Stimulated activated CD4-positive, alpha-beta T cell treated with anti-CD3 and anti-CD28 coated beads, Interleukin-1b, Interleukin-23, amount 100 ng/mL, for 1 hour (primary cell): ENCODE measurements at places on chromosomes 1 and 21.

GRCh38 chr1:195909061-195909460 is 699.2 kb downstream of the KCNT2 start:
- DNase-seq = no peak

GRCh38 chr1:223203694-223204093 is 60.6 kb upstream of the TLR5 start:
- DNase-seq = no peak

GRCh38 chr1:9452516-9453140 is 86.6 kb upstream of the SLC25A33 start:
- no peak for DNase-seq

- no peak for DNase-seq
These were observed 85.5 kb downstream of the NGF start for GRCh38 chr1:115252585-115252984.

DNA sequence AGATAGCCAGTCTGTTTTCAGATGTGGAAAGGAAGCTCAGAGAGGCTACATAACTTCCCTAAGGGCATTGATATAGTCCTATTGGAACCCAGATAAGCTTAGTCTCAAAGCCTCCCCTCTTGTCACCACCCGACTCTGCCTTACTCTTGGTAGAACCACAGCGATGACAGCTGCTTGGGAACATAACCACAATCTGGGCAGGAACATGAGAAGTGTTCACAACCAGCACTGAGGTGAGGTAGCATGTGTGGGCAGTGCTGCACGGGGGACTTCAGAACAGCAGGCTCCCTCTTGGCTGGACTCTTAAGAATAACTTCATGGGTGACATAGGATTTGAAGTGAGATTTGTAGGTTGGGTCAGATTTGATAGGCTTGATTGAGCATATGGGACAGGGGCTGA is 9.3 kb upstream of the S100A10 start:
- no peak for DNase-seq

GRCh38 chr1:157237981-157238380 is 99.8 kb upstream of the ETV3 start:
- no peak for DNase-seq

DNA sequence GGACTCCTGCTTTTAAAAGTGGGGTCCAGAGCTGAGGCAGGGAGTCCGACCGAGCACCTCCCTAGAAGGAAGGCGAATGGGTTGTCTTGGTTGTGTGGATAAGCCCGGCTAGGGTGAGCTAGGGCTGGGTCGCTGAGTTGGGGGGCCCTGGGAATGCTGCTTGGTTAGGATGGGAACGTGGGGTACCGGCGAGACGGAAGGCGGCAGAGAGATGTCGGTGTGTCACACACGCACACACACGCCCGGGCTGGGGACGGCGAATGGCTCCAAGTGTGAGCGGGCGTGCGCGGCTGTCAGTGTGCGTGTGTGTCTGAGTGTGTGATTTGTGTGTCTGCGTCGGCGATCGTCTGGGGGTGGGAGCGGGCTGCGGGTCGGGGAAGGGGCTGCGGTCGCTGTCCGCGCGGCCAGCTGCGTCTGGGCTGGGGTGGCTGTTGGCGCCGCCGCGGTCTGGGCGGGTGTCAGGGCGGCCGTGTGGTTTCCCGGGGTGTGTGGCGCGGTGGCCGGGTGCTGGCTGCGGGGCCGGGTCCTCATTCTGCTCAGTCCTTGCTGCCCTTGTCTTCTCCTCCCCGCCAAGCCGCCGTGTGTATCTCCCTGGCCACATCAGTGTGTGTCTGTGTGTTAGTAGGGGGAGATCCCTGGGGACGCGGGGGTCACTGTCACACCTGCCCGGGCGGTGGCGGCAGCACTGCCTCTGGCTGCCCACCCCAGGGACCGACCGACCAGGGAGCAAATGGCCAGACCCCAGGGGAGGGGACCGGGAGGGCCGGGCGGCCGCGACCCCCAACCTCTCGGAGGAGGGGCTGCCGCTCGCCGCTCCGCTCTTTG is 1.1 kb downstream of the EFNA3 start:
- DNase-seq = no peak

GRCh38 chr21:45598666-45599065 is 44.9 kb upstream of the PCBP3 start:
- no peak for DNase-seq

DNA sequence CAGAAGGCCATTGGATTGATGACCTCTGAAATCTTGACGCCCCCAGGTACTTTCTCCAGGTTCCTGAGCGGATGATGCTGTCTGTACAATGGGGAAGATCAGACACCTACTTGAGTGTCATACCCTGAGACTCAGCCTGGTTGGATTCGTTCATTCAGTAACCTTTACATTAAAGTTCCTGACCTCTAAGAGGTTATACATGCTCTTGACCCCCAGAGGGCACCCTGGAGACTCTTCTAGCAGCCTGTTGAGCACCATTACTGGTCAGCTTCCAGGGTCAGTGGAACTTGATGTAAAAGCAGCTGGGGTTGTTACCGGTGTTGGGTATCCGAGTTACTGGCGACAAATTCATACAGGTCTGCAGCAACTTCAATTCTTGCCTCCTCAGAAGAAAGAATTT is 114.3 kb upstream of the ZNF678 start:
- no peak for DNase-seq

- DNase-seq = no peak
These were observed 43.0 kb downstream of the UBE2U start for GRCh38 chr1:64246294-64246917.

- no peak for DNase-seq
These were observed 43.1 kb downstream of the RGSL1 start for GRCh38 chr1:182493063-182493462.
